GM23338 (cell line): ENCODE measurements at places on chromosomes 2 and 18.
A peak's percentile ranks its signal among the peaks of the same experiment; 100 is the strongest.

GRCh38 chr2:40218679-40219078, 233.2 kb downstream of the SLC8A1 start:
- no peaks in the 10 kb centered on the region for H3K36me3 ChIP-seq
- no peaks in the 10 kb centered on the region for H3K27me3 ChIP-seq
- no peak overlapping the region for H3K4me3 ChIP-seq
- H3K27ac ChIP-seq: no peak overlapping the region
- DNase-seq: no peak

- H3K36me3 ChIP-seq: no peaks in the 10 kb centered on the region
- H3K4me3 ChIP-seq: peak overlapping the region; percentile 32; the same call in 1 of the 2 replicates
- no peaks in the 10 kb centered on the region for H3K27me3 ChIP-seq
- H3K4me1 ChIP-seq: peaks cover 41% of the 10 kb centered on the region
- H3K27ac ChIP-seq: peak overlapping the region; percentile 55
Measured at GRCh38 chr2:62309465-62310091, 113.7 kb downstream of the B3GNT2 start.

DNA sequence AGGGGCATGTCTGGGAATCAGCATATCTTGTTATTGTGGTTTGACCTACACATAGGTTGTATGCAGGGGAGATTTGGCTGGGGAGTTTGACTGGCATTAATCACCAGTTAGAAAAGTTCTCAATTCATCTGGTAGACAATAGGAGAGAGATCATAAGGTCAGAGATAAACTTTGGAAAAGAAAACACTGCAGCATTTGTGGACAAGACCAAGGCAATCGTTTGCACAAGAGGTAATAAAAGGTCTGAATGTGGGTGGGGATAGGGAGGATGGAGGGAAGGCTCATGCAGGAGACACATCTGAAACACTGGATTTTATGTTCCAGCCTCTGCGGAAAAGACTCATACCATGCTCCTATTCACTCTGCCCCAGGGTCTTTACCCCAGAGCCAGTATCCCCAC, 136.9 kb downstream of the MAIP1 start:
- peaks cover 30% of the 10 kb centered on the region for H3K4me1 ChIP-seq
- no peak for DNase-seq
- H3K27me3 ChIP-seq: no peaks in the 10 kb centered on the region
- no peak overlapping the region for H3K4me3 ChIP-seq

DNA sequence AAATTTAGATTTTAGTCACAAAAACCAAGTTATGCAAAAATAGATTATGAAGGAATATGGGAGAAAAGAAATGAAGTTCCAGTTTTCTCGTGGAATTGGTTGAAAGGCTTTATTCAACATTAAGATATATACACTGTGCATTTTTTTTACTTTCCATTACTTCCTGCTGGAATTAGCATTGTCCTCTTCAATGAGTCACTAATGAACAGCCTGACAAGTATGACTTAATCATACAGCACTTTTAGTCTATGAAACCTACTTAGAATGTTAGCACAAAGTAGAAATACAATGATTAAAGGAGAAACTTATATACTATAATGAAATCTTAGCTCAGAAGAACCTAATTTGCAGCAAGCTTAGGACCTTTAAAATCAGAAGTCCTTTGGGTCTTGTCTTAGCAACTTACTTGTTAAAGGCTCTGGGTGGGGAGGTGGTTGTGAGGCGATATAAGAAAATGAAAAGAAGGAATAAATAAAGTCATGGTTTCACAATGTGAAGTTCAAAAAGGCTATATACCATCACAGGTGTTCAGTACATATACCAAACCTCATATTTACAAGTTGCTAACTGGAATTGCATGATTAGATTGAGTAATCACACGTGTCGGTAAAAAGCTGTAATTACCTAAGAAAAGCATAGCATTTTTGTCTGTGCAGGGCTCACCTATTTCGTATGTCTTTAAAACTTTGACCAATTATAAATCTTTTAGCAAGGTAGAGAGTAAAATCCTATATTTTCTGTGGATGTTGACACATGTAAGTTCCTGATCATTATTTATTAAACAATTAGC, 236.8 kb downstream of the CAMKMT start:
- no peaks in the 10 kb centered on the region for H3K4me1 ChIP-seq
- H3K27ac ChIP-seq: no peak overlapping the region
- no peak overlapping the region for H3K4me3 ChIP-seq
